ENCODE measurements at places on chromosomes 4 and X. TPM values are rescaled to one million over a fixed set of nuclear protein-coding genes. Genes with fewer than 3 reads are reported as not detected.

SLC26A1 gene
- total RNA-seq: 0.30 TPM

HPRT1 gene
- total RNA-seq: 19.7 TPM

TMEM35A gene
- 5.5 TPM for total RNA-seq

REPS2 gene
- total RNA-seq: 0.72 TPM

GYPE gene
- 2.1 TPM for total RNA-seq

FHIP1A gene
- 0.07 TPM for total RNA-seq

SSX3 gene
- total RNA-seq: not detected

IGSF1 gene
- 0.07 TPM for total RNA-seq

UBA1 gene
- 154 TPM for total RNA-seq

ADGRG2 gene
- total RNA-seq: 0.07 TPM

F9 gene
- total RNA-seq: not detected

SLC9B1 gene
- 0.76 TPM for total RNA-seq

TBX22 gene
- not detected for total RNA-seq

UGT2A1 gene
- total RNA-seq: not detected

SATL1 gene
- not detected for total RNA-seq

EVC2 gene
- 7.8 TPM for total RNA-seq

FGF2 gene
- total RNA-seq: 174 TPM

P2RY8 gene
- not detected for total RNA-seq

ARMCX2 gene
- 167 TPM for total RNA-seq

GIMD1 gene
- total RNA-seq: not detected

PDGFC gene
- total RNA-seq: 76.7 TPM

FGFRL1 gene
- 29.3 TPM for total RNA-seq

SMIM10L2A gene
- total RNA-seq: 0.79 TPM

C4orf54 gene
- not detected for total RNA-seq

PRKG2 gene
- 0.36 TPM for total RNA-seq

MND1 gene
- 0.79 TPM for total RNA-seq

PCSK1N gene
- 10.7 TPM for total RNA-seq

SYN1 gene
- 0.36 TPM for total RNA-seq

SCD5 gene
- 19.9 TPM for total RNA-seq

CENPE gene
- 5.5 TPM for total RNA-seq

BTK gene
- total RNA-seq: not detected

SLC2A9 gene
- total RNA-seq: 3.8 TPM

LAS1L gene
- total RNA-seq: 16.6 TPM

CASK gene
- 48.2 TPM for total RNA-seq

IL1RAPL1 gene
- 0.78 TPM for total RNA-seq

USP27X gene
- 3.9 TPM for total RNA-seq

NXF2B gene
- total RNA-seq: not detected

STATH gene
- total RNA-seq: not detected

RTL9 gene
- total RNA-seq: 0.13 TPM

GPRASP3 gene
- total RNA-seq: 6.6 TPM

TRIML1 gene
- not detected for total RNA-seq

SMR3B gene
- total RNA-seq: not detected

CXorf49 gene
- total RNA-seq: not detected

RBMXL3 gene
- not detected for total RNA-seq

LRIT3 gene
- total RNA-seq: 0.03 TPM

CDX4 gene
- total RNA-seq: not detected

GAGE13 gene
- total RNA-seq: not detected

ESX1 gene
- total RNA-seq: not detected

CXCL11 gene
- not detected for total RNA-seq

TMEM271 gene
- not detected for total RNA-seq

SPATA18 gene
- 32.6 TPM for total RNA-seq

CBR4 gene
- 11.1 TPM for total RNA-seq

NAT8L gene
- 0.13 TPM for total RNA-seq

All from smooth muscle cell of the pulmonary artery (primary cell).